ENCODE measurements at places on chromosomes 3 and 15.
A peak's percentile ranks its signal among the peaks of the same experiment; 100 is the strongest.

DNA sequence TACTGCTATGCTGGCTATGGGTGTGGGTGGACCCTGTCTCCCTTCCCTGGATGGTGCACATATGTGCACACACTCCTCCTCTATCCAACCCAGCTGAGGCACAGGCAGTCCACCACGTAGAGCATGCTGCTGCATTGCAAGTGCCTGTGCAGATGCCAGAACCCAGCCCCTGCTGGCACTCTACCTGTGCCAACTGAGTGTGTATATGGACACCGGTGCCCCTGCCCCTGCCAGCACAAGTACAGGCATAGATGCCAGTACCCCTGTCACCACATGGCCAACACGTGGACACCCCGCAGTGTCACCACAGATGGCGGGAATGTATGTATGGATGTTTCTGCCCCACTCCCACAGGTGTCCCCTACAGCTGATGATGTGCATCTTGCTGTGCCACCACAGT is 216.5 kb downstream of the ISL2 start:
- DNase-seq: no peak

- no peak for DNase-seq
These were observed 57.9 kb downstream of the CHSY1 start for GRCh38 chr15:101193806-101194545.

DNA sequence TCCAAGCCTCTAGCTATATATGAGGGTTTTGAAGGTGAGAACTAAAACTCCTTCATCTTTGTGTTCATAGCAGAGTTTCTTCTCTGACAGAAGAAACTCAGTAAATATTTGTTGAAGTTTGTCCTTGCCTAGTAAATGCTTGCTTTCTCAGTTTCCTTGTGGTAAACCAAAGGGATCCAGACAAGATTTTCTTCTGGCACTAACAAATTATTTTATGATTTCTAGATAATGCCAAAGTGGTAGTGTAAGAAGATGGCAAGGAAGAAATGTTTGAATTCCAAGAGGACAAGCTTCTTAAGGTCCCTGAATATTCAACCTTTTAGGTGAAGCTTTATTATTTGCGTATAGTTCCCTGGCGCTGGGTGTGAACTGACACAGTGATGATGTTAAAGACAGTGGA is 14.4 kb downstream of the ARIH1 start:
- DNase-seq: no peak

GRCh38 chr15:29680465-29681165 is 141.7 kb downstream of the TJP1 start:
- no peak for DNase-seq

DNA sequence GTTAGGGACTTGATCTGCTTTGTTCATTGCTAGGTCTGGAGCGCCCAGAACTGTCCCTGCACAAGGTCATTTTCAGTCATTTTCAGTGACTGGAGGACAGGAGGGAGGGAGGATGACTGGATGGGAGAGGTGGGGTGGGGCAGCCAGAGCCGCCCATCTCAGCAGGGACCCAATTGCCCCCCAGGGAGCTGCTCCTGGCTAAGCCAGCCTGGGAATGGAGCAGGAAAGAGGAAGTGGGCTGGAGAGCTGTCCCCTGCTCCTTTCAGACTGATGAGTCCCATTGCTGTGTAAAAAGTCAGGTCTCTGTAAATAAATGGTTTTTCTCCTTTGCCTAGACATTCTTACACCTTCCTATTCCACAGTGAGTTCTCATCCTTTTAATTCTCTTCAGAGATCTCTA is 98.4 kb upstream of the RAD18 start:
- DNase-seq: no peak

DNA sequence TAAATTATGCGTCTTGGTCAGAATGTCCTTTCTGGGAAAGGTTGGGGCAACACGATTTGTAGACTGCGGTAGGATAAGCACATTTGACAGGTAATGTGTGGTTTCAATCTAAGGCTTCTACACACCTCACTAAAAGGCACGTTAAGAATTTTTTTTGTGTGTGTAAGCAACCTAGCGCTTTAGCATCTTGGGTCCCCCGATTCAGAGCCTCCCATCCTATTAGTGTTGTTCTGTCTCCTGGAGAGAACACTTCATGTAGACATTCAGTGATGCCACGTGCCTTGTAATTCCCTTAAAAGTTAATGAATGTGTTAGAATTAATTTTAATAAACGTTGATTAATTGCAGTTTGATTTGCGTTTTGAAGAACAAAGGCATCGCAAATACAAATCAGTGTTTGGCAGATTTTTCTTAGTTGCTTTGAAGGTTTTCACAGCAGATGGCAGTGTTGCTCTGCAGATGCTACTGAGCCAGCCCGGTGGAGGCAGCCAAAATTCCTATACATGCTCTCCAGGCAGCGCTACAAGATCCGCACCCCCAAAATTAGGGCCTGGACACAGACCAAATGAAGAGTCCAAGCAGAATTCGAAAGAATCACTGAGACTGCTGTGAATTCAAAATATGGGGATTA is 63.5 kb downstream of the OTOL1 start:
- DNase-seq: no peak

DNA sequence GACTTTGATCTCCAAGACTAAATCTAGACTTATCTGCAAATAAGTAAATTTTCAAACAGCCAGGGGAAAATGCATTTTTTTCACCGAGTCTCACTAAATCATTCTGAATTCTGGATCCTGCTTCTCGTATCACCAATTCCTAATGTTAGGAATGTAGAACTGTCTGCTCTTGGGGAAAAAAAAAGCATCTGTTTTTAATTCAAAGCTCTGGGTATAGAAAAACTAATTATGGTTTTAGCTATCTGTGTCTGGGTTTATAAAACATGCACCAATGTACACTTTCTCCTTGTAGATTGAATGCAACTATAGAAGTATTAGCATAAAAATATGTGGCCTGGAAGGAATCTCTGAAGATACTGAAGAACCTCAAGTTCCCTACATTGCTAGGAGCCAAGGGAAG is 4.8 kb upstream of the CDAN1 start:
- no peak for DNase-seq

GRCh38 chr3:125440559-125440955 is 65.4 kb upstream of the ZNF148 start:
- no peak for DNase-seq

DNA sequence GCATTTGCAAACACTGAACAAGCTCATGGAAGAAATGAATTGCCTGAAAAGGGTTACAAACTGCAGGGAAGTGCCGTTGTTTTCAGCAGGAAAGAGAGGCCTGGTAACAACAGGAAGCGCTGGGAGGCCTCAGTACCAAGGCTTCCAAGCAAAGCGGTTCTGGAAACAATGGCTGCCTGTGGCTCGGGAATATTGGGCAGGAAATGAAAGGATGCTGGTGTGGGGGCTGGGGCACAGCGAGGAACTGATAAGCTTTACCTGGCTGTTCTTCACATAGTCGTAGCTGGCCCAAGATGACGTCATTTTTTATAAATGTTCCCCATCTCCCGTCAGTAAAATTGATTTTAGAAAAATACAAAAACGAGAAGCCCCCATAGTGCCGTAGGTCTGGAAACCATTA is 55.9 kb downstream of the ARHGAP31 start:
- no peak for DNase-seq

GRCh38 chr3:124444075-124444474 is 286.2 kb upstream of the UMPS start:
- DNase-seq: no peak

GRCh38 chr3:112476346-112476745 is 22.9 kb downstream of the BTLA start:
- no peak for DNase-seq

DNA sequence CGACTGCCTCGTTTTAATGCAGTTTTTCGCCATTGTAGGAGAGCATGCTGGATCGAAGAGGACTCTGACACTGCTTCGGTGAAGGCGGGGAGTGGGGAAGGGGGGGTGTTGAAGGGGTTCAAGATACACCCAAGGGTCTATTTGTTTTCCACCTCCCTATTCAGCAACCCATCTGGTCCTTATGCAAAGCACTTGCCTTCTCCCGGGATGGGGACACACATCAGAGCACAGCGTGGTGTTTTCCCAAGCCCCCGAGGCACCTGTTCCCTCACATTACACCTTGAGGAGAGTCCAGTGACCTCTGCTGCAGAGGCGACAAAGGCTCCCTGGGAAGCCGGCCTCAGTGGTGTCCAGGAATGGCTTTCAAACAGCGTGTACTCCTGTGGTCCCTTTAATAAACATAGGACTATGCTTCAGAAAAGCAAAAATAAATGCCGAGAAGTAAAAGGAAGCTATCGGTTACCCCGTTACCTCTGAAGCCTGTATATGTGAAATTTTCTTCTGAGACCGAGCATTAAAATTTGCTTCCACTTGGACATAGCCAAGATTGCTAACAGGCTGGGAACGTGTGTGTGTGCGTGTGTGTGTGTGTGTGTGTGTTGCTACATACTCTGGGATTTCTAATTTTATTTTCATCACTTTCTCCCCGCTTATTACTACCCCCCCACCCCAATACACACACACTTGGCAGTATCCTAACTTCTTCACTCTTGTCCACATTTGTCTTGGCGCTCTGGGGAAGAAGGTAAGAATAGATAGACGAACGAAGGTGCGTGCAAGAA is 53.2 kb downstream of the CCDC54 start:
- DNase-seq: no peak

DNA sequence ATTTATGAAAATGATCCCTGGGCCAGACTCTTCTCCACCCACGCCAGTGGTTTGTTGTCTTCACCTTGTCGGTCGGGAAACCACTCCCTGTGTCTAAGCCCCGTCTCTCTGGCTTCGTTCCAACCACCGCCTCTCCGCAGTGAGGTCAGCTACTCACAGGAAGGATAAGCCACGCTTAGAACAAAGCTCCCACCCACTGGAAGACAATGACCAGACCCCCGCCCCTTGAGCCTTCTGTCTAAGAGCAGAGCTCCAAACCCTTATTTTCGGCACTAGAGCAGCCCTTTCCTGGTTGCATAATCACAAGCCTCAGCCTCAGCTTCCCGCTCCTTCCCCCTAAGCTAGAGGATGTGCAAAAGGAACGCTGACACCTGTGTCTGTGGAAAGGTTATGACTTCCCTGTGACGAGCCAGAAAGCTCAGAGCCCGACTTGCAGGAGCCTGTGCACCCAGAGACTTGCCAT is 114.9 kb upstream of the MEF2A start:
- peak; percentile 67 for DNase-seq

GRCh38 chr3:14544282-14545250 is 4.4 kb upstream of the GRIP2 start:
- no peak for DNase-seq

DNA sequence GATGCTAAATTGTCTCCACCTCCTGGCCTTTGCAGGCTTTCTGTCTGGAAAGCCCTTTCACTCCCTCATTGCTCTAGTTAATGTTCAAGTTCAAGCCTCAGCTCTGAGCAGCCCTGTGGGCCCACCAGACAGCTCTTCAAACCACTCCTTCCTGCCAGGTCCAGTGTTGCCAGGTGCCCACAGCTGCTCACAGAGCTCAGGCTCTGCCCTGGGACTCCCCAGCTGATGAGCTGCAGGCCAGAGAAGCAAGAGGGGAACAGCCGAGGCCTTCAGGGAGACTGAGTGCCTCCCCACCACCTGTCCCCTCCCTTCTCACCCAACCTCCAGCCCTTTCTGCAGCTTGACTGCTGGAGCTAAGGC is 1.3 kb upstream of the ZBTB47 start:
- no peak for DNase-seq

DNA sequence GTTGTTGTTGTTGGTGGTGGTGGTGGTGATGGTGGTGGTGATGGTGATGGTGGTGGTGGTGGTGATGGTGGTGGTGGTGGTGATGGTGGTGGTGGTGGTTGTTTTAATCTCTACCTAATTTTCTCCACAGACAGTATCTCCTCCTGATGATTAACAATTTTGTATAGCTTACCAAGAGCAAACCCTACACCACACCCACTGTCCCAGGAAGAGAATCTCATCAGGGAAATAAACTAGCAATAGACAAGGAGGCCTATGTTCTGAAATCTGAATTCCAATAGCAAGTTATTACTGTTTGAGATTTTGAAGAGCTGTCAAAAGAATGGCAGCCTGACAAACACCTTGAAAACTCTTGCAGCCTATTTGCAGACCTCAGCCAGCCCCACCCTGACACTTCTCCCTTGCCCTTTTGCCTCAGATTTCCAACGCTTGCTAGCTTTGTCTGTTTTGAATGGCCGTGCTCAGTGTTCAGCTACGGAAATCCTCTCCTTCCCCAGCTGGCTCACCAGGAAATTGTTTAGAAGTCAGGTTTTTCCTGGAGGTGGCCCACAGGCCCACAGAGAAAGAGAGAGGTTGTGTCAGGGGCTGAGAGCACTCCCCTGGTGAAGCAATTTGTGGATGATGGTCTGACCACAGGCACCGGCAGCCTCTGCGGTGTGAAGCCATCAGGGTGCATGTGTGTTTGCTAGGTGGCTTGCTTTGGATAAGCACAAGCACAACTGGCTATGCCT is 101.6 kb downstream of the MAGI1 start:
- DNase-seq: no peak

Data from activated T-cell treated with anti-CD3 and anti-CD28 coated beads, Interleukin-2, amount 50 U/mL, for 24 hours (primary cell).